ENCODE measurements at places on chromosomes 6 and 20.

- no peak for DNase-seq
These were observed 99.5 kb downstream of the FYN start for GRCh38 chr6:111773501-111774345.

DNA sequence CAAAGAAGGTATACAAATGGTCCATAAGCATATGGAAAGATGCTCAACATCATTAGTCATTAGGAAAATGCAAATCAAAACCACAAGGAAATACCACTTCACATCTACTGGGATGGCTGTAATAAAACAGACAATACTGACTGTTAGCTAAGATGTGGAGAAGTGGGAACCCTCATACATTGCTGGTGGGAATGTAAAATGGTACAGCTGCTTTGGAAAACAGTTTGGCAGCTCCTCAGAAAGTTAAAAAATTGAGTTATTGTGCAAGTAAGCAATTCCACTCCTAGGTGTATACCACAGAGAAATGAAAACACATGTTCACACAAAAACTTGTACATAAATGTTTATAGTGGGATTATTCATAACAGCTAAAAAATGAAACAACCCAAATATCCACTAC, 173.0 kb upstream of the JAG1 start:
- no peak for DNase-seq

GRCh38 chr6:32271429-32271828, 47.6 kb upstream of the NOTCH4 start:
- DNase-seq: no peak

DNA sequence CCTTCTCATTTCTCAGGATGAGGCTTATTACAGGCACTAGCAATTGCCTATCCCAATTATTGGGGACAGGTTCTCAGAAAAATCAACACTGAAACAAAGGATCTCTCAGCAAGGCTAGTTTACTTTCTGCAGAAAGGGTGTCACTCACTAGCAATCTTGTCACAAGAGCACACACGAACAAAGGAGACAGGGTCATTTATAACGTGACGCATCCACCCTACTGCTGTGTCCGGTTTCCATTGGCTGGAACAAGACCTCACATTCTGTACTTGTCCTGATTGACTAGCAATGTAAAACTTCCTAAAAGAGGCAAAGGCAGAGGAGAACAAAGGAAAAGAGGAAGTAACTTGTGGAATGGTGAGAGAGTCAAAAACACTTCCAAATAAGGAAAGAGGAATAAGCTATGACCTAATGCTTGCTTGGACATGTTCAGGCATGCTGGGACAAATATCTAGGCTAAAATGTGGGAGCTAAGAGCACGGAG, 160.2 kb upstream of the STXBP5 start:
- no peak for DNase-seq

- no peak for DNase-seq
These were observed 1.0 kb downstream of the SRXN1 start for GRCh38 chr20:651713-652614.

- DNase-seq: no peak
These were observed 120.8 kb upstream of the TNFAIP3 start for GRCh38 chr6:137746264-137746663.

Measured in natural killer cell treated with Interleukin-12 subunit alpha and Interleukin-12 subunit beta and Interleukin-15 and Interleukin-18, amount 100 ng/mL, for 72 hours (primary cell).